ENCODE measurements at places on chromosomes 3 and 15.

GRCh38 chr3:136247436-136247835 lies 2.7 kb upstream of the PCCB start:
- DNase-seq: no peak

DNA sequence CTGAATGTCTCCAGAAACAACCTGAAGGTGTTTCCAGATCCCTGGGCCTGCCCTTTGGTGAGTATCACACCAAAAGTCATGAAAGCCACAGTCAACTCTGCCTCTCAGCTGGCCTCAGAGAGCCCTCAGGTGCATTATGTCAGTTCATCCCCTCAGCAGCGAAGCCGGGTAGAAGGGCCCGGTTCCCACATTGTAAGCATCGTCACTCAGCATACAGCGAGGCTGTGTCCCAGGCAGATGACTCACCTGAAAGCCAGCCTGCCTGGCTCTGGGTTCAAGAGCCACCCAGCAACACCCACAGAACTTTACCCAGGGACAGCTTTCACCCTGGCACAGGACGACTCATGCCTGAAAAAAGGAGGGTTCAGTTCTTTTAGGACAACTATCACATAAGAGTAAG lies 91.6 kb downstream of the LRRK1 start:
- no peak for DNase-seq

DNA sequence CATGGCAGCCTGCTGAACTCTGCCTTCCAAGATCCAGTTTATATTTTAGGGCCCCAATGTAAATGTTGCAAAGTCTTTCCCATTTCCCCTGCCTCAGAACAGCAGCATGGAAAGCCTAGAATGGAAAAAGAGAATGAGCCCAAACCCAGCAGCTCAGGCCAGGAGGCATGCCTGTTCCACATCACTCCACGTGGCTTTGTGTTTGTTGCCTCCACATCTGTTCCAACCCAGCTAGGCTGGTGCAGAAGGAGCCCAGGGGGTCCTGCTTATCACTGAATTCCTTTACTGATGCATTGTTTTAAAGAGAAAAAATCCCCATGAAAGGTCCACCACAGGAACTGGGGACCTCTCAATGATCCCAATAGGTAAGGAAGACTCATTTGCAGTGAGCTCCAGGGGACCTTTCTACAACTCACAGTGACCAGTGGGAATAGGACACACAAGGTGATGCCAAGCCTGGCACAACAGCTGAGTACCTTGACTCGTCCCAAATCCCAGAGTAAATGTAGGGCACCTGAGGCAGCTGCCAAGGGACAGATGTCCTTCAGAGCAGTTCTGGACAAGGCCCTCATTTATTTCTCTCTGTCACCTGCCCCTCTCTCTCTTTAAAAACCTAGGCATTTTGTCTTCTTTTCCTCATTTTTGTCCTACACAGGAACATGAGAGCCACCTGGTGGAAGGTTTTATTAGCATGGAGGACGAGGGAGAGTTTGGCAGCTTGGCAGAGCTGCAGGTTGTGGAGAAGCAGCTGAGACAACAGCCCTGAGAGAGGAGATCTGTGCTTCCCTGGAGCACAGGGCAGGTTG lies 41.7 kb upstream of the ADAMTS17 start:
- DNase-seq: peak; percentile 7

GRCh38 chr3:53817211-53817610 lies 29.0 kb downstream of the CHDH start:
- no peak for DNase-seq

DNA sequence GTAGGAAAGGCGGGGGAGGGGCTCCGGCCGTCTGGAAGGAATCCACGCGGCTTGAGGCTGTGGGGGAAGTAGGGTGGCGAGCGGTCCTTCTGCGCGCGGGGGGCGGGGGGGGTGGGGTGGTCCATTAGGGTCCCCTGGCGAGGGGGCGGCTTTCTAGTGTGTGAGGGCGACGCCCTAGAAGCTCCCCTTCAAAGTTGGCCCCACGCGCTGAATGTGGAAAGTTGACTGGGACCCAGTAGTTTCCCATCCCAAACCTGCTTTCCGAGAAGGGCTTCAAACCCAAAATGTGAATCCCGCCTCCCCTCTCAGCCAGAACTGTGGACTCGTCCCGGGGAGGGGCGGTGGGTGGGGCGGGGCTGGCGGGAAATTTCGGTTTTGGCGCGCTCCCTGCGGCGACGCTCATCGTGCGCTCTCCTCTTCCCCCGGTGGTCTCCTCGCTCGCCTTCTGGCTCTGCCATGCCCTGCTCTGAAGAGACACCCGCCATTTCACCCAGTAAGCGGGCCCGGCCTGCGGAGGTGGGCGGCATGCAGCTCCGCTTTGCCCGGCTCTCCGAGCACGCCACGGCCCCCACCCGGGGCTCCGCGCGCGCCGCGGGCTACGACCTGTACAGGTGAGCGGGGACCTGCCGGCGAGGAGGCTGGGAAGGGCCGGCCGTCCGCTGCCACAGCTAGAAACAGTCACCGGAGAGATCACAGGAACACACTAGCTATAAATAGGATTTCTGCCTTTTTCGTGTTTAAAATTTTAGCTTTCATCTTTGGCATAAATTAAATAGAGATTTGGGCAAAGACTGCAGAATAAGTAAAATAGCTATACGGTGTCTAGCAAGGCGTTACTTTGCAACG lies 790 bp downstream of the DUT start:
- peak; percentile 5 for DNase-seq

DNA sequence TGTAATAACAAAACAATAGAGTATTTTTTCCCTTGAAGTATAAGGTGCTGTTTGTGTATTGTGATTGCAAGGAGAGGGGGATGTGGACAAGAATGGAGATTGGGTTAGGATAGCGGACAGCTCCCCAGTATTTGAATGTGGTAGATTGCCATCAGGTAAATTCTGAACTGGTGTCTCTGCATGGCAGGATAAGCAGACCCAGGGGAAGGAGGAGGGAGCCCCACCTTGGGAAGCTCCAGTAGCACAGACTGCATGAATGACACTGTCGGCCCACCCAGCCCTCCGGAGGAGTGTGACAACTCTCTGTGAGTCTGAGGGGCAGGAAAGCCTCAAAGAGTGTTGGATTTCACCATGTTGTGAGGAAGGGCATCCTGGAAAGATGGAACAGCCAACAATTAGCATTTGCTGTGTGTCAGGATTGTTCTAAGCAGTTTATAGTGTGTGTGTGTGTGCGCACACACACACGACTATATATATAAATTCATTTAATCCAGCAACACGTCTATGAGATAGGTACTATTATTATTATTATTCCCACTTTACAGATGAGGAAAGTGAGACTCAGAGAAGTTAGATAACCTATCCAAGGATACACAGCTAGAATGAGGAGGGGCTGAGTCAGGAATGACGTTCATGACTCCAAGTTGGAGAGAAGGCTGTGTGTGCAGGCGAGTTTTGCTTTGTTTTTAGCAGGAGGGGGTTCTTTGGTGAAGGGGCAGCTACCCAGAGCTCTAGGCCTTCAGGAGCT lies 63.4 kb upstream of the LCTL start:
- no peak for DNase-seq

- no peak for DNase-seq
Measured at GRCh38 chr3:101497803-101498202, 15.2 kb downstream of the SENP7 start.

DNA sequence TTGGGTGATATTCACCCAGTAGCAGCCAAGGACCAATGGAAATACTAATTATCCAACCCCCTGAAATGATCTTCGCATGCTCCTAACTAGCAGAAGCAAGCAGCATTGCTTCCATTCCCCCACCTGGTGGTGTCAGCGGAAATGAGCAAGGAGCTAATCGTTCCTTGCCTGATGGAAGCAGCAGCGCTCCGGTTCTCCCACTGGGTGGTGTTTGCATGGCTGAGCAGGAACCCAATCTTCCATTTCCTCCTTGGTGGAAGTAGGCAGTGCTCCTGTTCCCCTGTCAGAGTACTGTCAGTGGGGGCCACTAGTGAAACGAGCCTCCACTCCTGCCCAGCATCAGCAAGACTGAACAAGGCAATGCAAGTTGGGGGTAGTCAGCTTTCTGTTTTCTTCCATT lies 311.5 kb downstream of the CACNA2D3 start:
- no peak for DNase-seq

DNA sequence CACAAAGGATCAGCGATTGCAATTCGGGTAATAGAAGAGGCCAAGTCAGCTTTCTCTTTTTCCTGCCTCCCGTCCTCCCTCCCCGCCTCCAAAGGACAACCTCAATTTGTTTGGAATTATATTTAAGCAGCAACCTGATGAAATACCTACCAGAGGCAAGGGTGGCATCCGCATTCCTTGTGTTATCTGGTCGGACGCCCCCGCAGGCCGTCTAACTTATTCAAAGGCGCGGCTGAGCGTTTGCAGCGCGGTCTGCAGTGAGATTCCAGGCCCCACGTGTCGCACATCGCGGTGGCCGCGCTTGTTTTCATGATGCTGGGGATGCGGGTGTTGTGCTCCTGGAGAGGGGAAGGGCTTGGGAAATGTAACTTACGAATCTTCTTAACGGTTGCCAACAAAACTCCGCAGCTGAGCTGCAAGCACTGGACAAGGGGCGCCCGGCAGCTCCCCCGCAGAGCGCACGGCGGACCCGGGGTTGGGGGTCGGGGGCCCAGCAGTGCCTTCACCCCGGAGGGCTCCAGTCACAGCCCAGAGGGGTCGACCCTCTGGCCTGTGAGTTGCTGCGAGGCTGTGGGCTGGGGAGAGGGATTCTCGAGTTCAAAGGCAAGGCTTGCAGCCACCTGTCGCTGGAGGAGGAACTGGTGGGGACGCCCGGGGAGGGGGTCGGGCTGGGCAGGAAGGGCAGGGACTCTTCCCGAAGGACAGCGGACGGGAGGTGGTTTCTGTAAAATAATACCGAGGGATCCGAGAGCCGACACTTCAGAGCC lies 20.5 kb upstream of the RGMA start:
- no peak for DNase-seq

Data from GF-D8 (cell line).